Mononuclear cell (primary cell): ENCODE measurements at places on chromosomes 3 and 15. TPM values are rescaled to one million over a fixed set of nuclear protein-coding genes. Genes with fewer than 3 reads are reported as not detected.

Gene HES1
- total RNA-seq: 22.9 TPM

Gene ERICH6
- total RNA-seq: 0.21 TPM

Gene ZBTB20
- total RNA-seq: 38.2 TPM

Gene SCAANT1
- total RNA-seq: not detected
